ENCODE measurements at places on chromosomes 6 and 20.

GRCh38 chr6:113971741-113972140, 793 bp upstream of the HDAC2 start:
- peak; percentile 45 for DNase-seq

- no peak for DNase-seq
Observed at GRCh38 chr6:23272536-23272935, 703.2 kb downstream of the HDGFL1 start.

DNA sequence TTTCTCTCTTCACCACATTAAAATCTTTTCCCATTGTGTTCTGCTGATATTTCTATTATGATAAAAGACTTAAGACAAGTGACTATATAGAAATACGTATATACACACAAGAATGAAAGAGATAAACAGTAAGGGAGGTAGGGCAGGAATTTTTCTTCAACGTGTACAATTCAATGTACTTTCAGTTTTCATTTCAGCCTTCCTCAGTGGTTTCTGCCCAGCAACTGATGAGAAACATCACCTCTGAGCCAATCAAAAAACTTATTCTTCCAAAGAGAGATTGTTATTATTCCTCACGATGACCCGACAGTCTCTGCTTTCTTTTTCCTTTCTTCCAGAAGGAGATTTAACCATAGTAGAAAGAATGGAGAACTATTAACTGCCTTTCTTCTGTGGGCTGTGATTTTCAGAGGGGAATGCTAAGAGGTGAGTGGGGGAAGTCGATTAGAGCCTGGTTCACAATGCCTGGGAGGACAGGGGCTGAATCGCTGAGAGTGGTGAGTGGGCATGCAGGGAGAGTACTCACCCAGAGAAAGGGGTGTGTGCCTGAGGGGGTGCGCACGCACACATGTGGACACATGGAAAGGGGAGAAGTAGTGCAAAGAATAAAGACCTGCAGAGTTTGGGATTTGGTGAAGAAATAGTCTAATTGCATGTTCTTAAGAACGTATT, at the start of gene BTN3A1:
Gene BTN3A1 (plus strand): TSS at position 289 of the 672 bp plus-strand sequence. CDS start 3,289 bp downstream, outside the sequence.
- peak; percentile 88 for DNase-seq

DNA sequence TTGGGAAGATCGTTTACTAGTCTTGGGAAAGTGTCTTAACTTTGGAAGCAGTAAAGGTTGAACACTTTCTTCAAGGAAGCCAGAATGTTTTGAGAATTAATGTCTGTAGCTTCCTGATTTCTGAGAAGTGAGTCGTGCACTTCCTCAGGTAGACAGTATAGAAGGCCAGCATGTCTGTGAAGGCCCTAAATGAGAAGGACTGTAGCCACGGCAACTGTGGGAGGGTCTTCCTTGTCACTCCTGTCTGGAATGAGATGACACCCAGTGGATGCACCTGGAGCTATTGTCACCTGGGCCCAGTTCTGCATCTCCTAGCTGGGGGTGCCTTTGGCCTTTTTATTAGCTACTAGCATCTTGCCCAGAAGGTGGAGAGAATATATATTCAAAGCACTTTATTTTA, 8.8 kb downstream of the STX16 start:
- no peak for DNase-seq

GRCh38 chr6:146337376-146337775, 206.3 kb upstream of the RAB32 start:
- DNase-seq: no peak

GRCh38 chr6:19137505-19137904, 699.7 kb upstream of the ID4 start:
- no peak for DNase-seq

DNA sequence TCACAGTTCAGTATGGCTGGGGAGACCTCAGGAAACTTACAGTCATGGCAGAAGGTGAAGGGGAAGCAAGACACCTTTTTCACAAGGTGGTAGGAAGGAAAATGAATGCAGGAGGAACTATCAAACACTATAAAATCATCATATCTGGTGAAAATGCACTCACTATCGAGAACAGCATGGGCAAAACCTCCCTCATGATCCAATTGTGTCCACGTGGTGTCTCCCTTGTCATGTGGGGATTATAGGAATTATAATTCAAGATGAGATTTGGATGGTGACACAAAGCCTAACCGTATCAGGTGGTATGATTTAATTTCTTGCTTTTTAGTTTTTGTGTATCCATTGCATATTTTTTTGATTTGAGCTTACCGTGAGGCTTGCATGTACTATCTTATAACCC, 133.2 kb upstream of the SYNCRIP start:
- no peak for DNase-seq

- DNase-seq: peak; percentile 79
Observed at GRCh38 chr6:108947114-108947854, 99.1 kb downstream of the ARMC2 start.

- peak; percentile 90 for DNase-seq
Observed at GRCh38 chr6:71181565-71181964, 107.0 kb upstream of the OGFRL1 start.

GRCh38 chr20:24634855-24635254, 165.4 kb downstream of the SYNDIG1 start:
- DNase-seq: peak; percentile 95

GRCh38 chr20:31806564-31807355, 12.4 kb upstream of the MYLK2 start:
- no peak for DNase-seq

DNA sequence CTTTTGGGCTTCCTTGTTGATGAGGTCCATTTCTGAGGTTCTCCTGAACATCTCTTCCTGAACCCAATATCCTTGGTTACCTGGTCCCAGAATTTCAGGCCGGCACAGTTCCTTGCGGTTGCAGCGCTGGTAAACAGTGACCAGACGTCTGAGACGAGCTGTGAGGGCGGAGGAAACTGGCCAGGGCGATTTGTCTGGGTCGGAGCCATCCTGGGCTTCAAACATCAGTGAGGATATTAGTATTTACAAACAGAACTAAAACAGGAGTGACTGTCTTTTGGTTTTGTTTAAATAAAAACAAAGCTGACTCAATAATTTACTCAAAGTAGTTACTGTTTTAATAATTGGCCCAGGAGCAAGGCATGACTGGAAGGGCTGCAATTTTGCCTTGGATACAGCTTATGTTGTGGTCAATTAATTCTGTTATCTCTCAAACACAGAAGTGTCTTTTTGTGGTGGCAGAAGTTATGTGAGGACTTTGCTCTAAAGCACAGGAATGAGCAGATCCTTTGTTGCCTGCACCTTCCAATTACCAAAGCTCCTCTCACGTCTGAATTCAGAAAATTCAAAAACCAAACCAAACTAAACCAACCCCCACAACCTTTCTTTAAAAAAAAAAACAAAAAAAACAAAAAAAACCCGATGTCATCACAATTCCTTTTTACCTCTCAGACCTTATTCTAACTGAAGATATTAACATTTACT, 58.7 kb upstream of the EMILIN3 start:
- peak; percentile 64 for DNase-seq

GRCh38 chr6:11601776-11602605, 64.4 kb downstream of the TMEM170B start:
- DNase-seq: no peak

GRCh38 chr20:58293453-58293852, 16.1 kb upstream of the RAB22A start:
- no peak for DNase-seq

DNA sequence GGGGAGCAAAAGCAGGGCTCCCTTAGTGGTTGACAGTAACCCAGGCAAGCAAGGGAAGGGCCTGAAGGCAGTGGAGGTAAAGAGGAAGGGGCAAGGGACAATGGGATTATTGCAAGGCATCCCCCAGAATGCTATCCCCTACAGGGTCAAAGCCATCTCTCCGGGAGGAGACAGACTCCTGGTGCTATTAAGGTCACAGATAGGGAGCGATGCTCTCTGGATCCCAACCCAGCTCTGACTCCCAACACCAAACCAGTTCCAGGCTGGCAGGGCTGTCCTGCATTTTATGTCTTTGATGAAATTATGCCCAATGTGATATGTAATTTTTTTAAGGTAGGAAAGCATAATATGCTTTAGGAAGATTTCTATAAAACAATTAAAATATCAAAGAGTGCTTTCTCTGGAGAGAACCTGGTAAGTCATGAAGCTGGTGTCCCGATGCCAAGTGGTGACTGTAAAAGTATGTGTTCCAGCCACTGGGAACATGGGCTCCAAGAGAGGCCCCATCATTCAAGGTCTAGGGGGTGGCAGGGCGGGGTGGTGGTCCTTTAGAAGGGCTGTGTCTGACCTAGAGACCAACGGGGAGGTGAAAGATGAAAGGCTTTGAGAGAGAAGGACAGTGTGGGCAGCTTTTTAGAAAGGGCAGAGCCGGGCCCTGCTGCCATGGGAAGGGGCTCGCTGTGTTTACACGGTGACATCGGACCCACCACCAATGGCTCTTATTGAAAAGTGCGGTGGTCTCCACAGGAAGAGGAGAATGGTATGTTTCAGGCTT, 276.5 kb downstream of the CDC5L start:
- DNase-seq: peak; percentile 45

DNA sequence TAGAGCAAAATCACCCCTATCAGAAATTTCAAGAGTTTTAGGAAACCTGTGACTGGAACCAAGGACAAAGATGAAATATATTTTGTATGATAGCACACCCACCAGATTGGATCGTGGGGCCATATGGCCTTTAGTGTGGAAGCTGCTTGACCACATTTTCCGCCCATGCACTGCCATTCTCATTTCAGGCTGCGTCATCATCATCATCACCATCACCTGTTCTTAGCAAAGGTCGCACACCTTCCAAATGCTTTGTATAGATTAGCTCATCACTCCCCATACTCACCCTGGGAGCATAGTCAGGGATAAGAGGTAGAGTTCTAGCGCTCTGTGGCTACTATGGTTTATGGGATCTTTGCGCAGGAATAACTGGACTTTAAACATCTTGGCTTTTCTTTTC, 185.7 kb downstream of the MTHFD1L start:
- DNase-seq: no peak

DNA sequence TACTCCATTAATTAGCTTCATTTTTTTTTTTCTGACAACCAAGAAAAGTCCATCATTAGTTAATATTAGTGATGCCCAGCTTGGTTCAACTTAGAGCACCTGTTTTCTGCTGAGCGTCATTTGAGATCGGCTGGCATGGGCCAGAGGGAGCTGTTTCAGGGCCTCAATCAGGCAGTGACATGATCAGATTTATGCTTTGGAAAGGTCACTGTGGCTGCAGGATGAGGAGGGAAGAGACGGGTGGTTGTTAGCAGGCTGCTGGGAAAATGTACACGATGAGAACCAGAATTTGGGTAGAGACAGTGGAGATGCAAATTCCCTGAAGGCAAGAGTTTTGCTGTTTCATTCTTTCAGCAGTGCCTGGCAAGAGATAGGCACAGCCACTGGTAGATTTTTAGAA, 4.4 kb upstream of the STX16 start:
- no peak for DNase-seq

DNA sequence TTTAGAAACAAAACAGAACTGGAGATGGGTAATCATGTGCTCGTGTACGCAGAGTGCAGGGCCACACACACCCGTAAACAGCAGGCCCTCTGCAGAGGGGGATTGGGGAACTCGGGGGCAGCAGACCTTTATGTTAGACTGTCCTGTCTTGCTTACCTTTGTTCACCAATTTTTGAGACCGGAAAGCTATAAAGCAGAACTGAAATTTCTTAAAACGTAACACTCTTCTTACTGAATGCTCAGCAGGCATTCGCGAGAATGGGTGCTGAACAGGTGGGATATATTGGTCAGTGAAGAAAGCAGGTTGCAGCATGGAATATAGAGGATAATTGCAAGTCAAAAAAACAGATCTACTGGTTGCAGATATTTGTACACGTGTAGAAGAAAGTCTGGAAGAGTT, 211.1 kb downstream of the BMP7 start:
- no peak for DNase-seq

- no peak for DNase-seq
Observed at GRCh38 chr20:39876976-39877635, 811.9 kb downstream of the MAFB start.

DNA sequence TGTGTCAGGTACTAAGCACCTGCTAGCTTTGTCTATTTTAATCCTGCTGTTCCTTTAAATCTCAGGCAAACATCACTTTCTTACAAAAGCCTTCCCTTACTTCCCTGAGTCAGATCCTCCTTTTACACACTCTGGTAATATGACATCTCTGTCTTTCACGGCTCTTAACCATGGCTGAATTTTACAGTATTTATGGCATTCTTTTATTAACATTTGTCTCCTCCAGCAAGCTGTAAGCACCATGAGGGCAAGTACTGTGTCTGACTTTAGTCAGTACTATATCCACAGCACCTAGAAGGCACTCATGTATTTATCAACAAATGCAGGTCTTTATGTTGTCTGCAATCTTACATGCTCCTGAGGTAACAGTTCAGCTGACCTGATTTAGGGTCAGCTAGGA, 33.7 kb upstream of the HBS1L start:
- DNase-seq: no peak

- DNase-seq: no peak
Observed at GRCh38 chr20:9321007-9321406, 193.4 kb upstream of the LAMP5 start.

DNA sequence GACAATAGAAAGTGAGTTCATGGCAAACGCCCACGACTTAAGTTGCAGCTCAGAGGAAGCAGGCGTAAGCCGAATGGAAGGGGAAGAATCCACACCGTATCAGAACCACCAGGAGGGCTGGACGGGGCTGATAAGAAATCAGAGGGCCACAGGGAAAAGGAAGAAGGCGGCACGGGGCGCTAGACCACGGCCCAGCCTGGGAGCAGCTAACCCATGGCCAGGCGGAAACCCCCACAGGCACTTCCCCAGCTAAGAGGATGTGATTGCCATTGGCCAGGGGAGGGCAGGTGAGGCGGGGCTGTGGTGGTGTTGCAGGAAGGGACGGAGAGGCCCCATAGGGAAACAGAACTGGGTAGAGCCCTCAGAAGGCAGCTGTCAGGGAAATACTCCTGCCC, 174.0 kb upstream of the AFDN start:
- no peak for DNase-seq

- DNase-seq: peak; percentile 38
Observed at GRCh38 chr20:63572788-63573646, 1.0 kb downstream of the HELZ2 start.

- no peak for DNase-seq
Observed at GRCh38 chr20:3452136-3452535, 18.7 kb upstream of the ATRN start.

DNA sequence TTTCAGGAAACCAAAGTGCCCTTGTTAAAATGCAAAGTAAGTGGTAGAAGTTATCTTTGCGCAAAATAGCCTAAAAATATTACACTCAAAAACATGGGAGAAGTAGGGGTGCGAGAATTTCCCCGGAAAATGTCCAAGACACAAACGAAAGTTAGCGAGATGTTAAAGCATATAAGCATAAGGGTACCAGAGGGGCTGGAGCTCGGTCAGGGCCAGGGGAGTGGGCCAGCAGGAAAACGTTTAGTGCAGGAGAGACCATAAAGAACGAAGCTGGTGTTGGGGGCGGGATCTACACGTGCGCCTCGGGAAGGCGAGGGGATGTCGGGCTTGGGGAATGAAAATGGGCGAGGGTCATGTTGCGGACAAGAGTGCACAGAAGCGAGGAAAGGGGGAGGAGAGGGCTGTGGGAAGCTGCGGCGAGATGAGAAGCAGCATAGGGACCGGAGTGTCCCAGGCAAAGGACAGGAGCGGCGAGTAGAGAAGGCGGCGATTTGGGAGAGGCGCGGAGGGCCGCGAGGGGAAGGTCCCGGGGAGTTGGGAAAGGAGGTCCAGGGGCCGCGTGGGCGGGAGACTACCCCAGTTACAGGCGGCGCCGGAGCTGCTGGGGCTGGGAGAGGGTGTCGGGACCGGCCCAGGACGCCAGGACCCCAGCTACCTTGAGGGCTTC, 600 bp downstream of the XPO5 start:
- peak; percentile 70 for DNase-seq

- DNase-seq: peak; percentile 22
Observed at GRCh38 chr6:105593805-105594671, 191.2 kb upstream of the PREP start.
